Activated CD4-positive, alpha-beta T cell treated with anti-CD3 and anti-CD28 coated beads for 4 hours (primary cell): ENCODE measurements at places on chromosomes 5 and 9.

GRCh38 chr5:73908846-73909245, 282.9 kb downstream of the ARHGEF28 start:
- DNase-seq, result no peak

DNA sequence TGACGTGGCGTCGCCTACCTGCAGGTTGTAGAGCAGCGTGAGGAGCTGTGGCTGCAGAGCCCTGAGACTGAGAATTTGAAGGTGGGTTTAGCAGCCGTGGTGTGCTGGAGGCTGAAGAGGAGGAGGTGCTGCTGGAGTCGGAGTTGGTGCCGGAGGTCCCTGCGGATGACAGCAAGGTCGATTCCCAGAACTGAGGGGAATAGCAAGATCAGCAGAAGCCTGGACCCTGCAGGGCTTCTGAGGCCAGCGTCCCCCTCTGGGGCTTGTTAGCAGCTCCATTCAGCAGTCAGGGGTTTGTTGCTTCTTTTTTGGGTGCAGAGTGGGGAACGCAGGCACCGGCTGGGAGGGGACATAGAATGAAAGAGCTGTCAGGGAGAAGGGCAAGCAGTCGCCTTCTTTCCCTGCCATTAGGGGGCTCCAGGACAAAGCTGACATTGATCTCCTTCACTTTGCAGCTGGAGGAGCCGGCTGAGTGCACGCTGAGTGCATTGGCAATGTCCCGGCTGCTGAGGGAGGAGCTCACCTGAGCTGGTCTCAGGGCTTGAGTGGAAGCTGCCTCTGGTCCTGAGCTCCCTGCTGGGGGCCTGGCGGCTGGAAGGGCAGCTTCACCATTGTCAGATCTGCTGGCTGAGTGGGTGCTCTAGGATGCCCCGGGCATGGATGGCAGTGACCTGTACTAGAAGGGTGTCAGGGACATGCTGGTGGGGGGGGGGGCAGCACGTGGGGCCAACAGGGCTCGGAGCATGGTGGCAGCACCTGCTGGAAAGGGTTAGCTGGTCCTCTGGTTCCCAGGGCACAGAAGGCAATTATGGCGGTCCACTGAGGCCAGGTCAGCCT, 20.8 kb downstream of the OBP2B start:
- DNase-seq, result no peak

DNA sequence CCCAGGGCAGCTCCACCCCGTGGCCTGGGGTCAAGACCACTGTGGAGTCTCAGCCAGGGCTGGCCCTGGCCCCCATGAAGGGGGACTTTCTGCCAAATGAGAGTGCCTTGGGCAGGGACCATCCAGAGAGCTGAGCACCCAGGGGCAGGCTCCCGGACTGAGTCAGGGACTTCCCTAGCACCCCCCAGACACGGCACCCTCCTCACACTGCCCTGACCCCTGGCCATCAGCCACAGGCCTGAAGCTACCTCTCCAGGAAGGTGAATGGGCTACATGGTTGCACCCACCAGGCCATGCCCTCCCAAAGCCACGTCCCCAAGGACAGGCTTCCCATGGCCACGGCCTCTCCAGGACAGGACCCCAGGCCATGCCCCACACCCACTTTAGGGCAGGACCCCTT, 9.5 kb downstream of the CCDC187 start:
- no peak for DNase-seq

- DNase-seq, result no peak
These were observed 145.4 kb upstream of the RAD23B start for GRCh38 chr9:107137495-107138202.

- no peak for DNase-seq
These were observed 140.5 kb downstream of the SNX18 start for GRCh38 chr5:54658010-54658409.
